T-helper 2 cell (primary cell): ENCODE measurements at places on chromosomes 5 and 9.

DNA sequence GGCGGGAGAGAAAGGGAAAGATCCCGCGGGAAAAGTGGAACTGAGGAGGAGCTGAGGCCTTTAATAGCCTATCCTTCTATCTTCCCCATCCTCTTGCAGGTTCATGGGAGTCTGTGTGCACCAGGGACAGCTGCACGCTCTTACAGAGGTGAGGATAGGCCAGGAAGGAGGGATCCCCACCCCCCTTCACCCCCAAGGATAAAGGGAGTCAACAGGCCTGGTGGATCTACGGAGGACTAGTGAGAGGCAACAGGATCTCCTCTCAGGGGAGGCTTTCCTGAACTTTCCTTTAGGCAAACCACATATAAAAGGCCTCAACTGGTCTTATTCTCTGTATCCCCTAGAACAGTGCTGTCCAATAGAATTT is 1.1 kb downstream of the TESK1 start:
- no peak for DNase-seq

DNA sequence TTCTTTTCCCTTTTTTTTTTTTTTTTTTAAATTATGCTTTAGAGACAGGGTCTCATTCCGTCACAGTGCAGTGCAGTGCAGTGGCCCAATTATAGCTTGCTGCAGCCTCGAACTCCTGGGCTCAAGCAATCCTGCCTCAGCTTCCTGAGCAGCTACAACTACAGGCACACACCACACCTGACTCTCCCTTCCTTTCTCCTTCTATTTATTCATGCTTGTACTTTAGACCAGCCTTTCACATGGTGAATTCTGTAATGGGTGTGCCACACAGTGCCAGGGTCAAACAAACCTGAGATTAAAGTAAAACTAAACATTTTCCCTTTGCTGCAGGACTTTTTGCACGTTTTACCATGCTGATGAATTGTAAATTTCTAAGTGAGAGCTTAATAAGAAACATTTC is 8.0 kb downstream of the SH3RF2 start:
- no peak for DNase-seq

DNA sequence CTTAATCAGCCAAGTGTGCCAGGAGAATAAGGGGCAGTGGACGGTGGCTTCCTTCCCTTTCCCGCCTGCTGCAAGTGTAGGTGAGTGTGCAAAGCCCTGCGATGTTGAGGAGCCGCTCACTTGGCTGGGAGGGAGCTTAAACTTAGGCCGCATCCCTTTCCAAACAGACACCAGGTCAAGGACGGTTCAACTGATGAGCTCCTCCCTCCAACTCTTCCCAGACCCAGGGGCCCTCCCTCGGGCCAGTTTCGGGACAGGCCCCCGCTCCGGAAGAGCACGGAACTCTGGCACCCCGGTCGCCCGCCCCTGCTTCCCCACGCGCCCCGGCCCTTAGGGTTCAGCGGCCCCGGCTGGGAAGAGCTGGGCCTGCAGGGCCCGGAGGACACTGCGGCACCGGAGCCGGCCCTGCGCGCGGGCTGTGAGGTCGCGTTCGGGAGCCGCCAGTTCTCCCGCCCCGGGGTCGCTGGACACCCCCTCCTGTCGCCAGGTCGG is 481 bp downstream of the MRPL36 start:
- DNase-seq, result no peak

DNA sequence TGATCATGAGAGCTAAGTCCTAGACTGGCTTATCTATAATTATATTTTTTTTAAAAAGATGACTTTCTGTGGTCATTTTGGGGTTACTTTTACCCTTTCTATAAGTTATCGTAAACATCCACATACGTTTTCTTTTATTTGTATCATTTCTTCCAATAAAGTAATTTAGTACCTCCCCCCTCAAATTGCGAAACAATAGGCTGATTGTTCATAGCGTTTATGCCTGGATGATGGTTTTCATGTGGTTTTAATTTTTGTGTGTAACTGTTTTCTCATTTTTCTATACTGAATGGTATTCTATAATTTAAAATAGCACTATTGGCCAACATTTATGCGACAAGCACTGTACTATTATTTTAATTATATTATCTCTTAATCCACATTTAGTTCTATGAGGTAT is 44.5 kb downstream of the SMC5 start:
- DNase-seq, result no peak

DNA sequence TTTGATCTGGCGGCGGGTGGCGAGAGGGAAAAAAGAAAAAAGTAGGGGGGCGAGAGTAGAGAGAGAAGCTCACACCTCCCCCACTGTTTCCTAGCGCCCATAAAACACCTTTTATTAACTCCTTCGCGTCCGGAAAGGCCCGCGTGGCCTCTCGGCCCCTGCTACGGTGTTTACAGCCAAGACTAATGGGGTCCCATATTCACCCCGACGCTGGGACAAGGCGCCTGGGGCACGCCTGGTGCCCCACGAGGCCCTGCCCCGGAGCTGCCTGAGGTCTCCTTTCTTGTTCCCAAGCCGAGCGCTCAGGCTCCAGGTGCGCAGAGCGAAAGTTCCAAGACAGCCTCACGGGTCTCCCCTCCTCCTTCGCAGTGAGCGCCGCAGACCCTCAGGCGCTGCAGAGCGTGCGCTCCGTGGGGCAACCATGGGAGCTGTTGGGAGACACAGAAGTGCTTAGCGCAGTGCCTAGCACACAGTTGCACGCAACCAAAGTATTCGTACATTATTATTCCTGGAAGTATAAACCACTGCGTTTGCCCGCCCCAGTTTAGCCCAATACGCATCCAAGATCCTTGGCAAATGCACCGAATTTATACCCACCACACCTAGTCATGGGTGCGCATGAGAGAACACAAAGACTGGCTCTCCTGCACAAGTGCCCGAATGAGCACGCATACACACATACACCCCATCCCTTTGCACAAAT is 4.3 kb downstream of the HAND1 start:
- no peak for DNase-seq

DNA sequence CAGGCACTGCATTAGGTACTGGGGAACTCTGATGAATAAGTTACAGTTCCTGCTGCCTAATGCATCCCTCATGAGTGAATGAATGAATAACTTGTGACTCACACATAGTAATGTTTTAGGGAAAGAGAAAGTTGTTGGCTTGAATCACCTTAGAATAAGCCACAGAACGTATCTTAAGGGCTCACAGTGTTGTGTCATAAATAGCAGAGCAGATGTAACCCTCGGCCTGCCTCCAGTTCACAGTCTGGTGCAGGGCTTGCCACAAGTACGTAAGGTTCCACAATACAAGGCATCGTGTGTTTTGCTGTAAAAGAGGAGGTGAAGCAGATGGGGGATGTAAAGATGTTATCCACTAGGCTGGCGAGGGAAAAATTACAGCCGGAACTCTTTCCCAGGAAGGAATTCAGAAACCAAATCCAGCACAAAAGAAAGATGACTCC is 218.7 kb downstream of the TRPM3 start:
- DNase-seq, result no peak

DNA sequence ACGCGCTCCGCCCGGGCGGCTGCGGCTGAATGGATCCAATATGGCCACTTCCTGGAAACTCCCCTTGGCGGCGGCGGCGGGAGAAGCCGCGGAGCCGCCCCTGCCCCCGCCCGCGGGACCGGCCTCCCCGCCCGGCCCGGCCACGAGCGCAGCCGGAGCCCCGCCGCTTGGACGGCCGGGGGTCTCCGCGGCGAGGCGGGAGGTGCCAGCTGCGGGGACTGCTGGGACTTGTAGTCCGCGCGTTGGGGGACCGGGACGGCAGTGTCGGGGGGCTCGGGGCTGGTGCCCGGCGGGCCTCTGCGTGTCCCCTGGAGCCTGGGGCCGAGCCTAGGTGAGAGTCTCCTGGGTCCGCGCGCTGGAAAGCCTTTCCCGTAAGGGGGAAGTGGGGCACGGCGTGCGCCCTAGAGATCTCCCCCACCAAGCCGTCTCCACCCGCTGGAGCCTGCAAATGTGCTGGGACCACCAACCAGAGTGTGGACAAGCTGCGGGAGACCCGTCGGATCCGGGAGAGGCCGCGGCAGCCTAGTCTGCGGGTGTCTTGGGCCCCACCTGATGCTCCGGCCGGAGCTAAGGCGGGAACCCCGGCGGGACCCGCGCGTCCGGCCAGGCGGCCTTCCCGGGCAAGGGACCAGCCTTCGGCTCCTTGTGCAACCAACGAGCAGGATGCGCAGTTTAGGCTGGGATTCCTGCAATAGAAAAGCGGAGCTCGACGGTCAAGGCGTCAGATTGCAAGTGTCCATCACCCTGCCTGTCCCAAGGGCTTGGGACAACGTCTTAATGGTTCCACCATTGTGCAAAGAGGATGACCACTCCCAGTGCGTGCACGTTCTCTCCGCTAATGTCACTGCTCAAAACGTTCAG is at the start of gene SEPTIN8:
Gene SEPTIN8 (minus strand): TSS at position 31 of the 861 bp plus-strand sequence. CDS start 102 bp downstream, outside the sequence.
- peak; percentile 30 for DNase-seq
